ENCODE measurements at places on chromosomes 1 and 21. TPM values are rescaled to one million over a fixed set of nuclear protein-coding genes. Genes with fewer than 3 reads are reported as not detected.

- no peak for DNase-seq
Measured at GRCh38 chr1:212607913-212608391, 609 bp upstream of the ATF3 start.

DNA sequence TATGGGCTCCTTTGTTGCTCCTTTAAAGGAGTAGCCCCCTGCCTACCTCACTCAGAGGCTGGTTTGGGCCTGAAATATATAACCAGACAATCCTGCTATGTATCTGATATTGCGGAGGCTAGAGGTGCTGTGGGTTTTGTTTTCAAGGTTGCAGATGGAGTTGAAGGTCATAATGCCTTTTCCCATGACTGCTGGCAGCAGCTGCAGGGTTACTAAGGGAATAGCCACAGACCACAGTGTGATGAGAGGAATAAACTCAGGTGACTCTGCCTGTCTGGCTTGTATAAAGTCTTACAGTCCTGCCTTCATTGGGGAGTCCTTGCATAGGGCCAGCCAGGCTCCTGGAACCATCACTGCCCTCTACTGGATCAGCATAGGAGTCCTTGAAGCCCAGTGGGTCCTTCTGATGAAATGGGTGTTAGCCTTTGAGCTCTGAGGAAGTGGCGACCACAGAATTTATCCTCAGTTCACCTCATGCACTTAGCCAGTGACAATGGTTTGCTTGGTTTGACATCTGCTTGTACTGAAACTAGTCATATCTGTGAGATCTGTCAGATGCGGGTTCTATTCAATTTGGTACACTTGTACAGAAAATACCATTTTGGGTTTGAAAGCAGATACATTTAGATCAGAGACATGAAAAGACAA lies 174.4 kb upstream of the HMCN1 start:
- peak; percentile 83 for DNase-seq

GRCh38 chr1:182644886-182645285 lies 39.5 kb downstream of the RGS8 start:
- DNase-seq = no peak

GRCh38 chr1:44945967-44946366 lies 40.4 kb downstream of the EIF2B3 start:
- no peak for DNase-seq

GRCh38 chr1:5969168-5969567 lies 23.1 kb downstream of the NPHP4 start:
- peak; percentile 42 for DNase-seq

- no peak for DNase-seq
Measured at GRCh38 chr1:20237646-20238045, 51.3 kb upstream of the PLA2G2C start.

Gene ITLN1
- not detected for total RNA-seq

Gene AGO3
- 56.5 TPM for total RNA-seq

- no peak for DNase-seq
Measured at GRCh38 chr1:18608534-18608933, 22.1 kb upstream of the PAX7 start.

- DNase-seq = no peak
Measured at GRCh38 chr1:65478379-65479026, 58.0 kb downstream of the LEPR start.

Gene ATAD3A
- 52.7 TPM for total RNA-seq

- DNase-seq = no peak
Measured at GRCh38 chr1:10762875-10763274, 33.6 kb downstream of the CASZ1 start.

DNA sequence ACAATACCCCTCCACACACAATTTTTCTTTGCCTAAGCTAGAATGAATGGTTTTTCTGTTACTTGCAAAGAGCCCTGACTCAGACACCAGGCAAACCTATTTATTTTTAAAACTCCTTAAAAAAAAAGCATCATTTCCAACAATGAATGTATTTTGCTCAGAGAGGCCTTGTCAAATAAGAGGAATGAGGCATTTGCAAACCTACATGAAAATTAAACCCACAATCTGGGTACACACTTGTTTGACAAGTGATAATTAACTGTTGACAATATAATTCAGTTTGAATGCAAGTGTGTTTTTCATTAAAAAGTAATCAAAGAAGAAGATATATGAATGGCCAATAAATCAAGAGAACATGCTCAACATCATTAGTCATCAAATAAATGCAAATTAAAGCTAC lies 339.5 kb downstream of the PTPRU start:
- DNase-seq = no peak

Gene EPHA10
- not detected for total RNA-seq

DNA sequence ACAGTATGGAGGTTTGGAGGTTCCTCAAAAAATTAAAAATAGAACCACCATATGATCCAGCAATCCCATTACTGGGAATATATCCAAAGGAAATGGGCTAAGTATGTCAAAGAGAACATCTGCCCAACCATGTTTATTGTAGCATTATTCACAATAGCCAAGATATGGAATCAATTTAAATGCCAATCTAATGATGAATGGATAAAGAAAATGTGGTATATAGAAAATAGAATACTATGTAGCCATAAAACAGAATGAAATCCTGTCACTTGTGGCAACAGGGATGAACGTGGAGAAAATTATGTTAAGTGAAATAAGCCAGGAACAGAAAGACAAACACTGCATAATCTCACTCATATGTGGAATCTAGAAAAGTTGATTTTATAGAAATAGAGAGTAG lies 201.7 kb upstream of the AJAP1 start:
- no peak for DNase-seq

DNA sequence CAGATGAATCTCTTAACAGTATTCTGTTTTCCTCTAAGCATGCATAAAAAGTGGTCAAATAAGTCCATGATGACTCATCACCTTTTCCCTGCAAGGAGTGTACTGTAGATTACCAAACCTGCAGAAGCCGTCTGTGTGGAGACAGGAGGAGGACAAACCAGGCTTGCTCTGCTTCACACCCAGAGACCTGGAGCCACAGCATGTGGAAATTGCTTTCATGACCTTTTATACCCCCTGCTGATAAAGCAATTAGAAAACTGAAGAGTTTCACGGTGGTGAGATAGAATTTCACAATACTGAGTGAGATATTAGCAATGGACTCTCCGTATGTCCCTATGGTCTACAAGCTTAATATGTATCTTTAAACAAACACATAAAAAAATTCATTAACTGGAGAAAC lies 9.4 kb downstream of the CORT start:
- DNase-seq = no peak
